Renal cortical epithelial cell (primary cell): ENCODE measurements at places on chromosomes 7 and 10. TPM values are rescaled to one million over a fixed set of nuclear protein-coding genes. Genes with fewer than 3 reads are reported as not detected.

PILRA gene
- total RNA-seq, result 0.35 and 2.0 TPM in 2 replicates

DNA sequence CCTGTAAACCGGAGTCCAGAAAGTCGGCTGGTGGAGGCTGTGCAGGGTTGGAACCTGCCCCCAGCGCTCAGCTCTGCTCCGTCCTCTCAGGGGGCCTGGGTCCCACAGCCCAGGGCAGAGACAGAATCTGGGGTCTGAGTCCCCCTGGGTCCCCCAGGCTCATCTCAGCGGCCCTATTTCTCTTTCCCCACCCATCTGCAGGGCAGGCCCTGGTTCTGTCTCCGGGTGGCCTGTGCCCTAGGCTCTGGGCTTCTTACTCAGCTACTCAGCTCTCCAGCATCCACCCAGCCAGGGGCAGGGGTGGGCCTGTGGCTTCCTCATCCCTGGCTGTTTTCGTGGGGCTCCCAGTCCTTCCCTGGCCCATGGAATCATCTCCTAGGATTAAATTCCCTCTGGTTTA is 183.4 kb downstream of the ADARB2 start:
- DNase-seq, result no peak

DNA sequence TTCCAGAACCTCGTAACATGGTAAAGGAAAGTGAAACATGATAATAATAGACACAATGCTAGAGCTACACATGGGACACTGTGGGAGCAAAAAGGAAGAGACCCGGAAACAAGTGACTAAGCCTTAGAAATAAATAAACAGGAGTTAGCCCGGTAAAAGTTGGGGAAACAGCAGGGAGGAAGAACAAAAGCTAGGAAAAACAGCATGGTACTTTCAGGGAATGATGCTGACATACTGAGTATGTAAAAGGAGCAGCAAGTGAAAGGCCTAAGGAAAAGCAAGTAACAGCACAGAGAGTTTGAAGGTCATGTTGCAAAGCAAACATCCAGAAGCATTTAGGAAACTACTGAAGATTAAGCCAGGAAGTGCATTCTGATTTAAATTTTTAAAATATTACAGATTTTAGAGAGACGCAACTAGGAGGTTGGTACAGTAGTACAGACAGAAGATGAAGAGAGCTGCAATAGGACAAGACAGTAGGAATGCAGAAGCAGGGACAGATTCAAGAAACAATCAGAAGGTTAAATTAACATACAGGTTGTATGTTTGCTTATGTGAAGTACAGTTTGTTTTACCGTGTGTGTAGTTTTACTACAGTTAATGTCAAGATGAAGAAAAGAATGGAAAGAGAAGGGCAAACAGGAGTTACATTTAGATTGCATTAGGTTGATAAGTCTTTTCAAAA is 63.7 kb downstream of the ARHGAP12 start:
- peak; percentile 20 for DNase-seq

DNA sequence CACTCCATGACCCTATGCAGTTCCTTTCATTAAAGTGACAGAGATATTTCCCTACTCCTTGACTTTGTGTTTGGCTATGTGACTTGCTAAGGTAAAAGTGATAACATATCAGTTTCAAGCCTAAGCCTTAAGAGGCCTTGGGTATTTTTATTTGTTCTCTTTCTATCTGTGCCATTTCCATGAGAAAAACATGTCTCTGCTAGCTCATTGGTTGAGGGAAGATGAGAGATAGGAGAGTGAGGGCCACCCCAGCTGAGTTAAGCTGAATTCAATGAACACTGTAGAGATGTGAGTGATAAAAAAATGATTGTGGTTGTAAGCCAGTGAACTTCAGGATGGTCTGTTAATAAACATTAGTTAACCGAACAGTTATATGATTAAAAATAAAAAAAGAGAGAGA is 13.4 kb downstream of the TASOR2 start:
- DNase-seq, result no peak

AMPH gene
- 0.17 TPM in 1 of 2 replicates, not detected in the other for total RNA-seq

- no peak for DNase-seq
These were observed 252.0 kb downstream of the ELMO1 start for GRCh38 chr7:37196676-37197075.

DNA sequence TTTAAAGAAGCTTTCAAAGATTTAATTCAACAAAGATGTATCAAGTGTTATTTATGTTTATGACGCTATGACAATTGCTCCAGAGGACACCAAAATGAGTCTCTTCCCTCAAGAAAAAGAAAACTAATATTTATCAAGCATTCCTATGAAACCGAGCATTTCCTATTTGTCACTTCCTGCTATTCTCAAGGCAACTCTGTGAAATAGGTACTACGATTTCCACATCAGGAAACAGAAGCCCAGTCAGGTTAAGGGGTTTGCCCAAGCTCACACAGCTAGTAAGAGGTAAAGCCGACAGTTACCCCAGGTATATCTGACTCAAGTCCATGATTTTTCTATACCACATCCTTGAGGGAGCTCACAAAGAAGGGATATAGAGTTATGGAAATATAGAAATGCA is 85.9 kb downstream of the TRIL start:
- DNase-seq, result peak; percentile 25

GRCh38 chr7:130943336-130943901 is 209.4 kb upstream of the KLF14 start:
- peak; percentile 72 for DNase-seq

DNA sequence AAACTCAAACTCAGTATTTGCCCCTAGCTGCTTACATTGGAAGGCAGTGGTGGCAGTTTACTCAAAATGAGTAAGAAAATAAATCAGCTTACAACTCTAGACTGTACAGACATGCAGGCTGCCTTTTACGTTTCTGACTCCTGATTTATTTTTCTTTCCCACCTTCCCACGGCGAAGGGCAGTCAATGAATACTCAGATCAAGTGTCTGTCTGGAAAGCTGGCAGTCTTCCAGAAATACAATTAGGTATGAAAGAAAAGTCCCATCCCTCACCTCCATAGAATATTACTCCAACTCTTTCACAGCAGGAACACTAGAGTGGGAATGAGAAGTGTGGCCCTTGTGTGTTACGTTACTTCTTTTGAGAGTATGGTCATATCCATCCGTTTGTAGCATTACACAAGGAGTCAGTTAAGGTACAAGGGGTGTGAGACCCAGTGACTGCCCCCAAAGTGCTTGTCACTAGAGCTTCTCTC is 1.3 kb upstream of the PAPSS2 start:
- DNase-seq, result peak; percentile 55

- no peak for DNase-seq
These were observed 53.6 kb downstream of the MINPP1 start for GRCh38 chr10:87558333-87558732.

GRCh38 chr10:21071001-21071673 is 174.0 kb upstream of the NEBL start:
- DNase-seq, result no peak

- DNase-seq, result no peak
These were observed 190.0 kb downstream of the CFTR start for GRCh38 chr7:117669818-117670217.

DNA sequence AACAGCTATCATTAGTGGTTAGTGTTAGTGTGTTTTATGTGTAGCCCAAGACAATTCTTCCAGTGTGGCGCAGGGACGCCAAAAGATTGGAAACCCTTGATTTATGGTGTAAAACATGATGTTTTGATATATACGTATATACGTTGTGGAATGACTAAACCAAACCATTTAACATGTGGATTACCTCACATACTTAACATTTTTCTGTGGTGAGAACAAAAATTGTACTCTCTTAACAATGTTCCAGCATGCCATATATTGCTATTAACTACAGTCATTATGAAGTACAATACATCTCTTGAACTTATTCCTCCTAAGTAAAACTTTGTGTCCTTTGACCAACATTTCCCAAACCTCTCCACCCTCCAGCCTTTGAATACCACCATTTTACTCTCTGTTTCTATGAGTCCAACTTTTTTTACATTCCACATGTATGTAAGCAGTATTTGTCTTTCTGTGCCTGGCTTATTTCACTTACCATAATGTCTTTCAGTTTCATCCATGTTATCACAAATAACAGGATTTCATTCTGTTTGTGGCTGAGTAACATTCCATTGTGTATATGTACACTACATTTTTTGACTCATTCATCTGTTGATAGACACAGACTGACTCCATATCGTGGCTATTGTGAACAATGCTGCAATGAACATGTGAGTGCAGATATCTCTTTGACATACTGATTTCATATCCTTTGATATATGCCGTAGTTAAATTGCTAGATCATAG is 42.2 kb upstream of the MAGI2 start:
- DNase-seq, result peak; percentile 14

DNA sequence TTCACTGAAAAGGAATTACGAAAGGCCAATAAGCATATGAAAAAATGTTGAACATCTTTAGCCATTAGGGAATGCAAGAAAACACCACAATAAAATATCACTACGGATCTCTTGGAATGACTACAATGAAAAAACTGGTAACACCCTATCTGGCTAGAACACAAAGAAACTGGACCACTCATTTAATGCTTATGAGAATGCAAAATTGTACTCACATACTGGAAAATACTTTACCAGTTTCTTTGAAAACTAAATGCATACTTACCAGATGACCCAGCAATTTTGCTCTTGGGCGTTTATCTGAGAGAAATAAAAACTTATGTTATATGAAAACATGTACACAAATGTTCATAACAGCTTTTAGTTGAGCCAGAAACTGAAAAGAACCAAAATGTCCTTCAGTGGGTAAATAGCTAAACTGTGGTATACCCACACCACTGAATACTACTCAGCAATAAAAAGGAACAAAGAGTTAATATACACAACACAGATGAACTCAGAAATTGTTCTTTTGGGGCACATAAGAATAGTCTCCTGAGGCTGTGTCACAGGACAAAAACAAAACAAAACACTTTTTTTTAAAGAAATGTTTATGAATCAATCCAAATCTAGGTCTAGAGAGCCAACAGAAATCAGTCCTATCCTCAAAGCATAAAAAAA is 23.5 kb downstream of the CNOT4 start:
- no peak for DNase-seq

TYW1 gene
- 15.6 and 28.2 TPM in 2 replicates for total RNA-seq

DNA sequence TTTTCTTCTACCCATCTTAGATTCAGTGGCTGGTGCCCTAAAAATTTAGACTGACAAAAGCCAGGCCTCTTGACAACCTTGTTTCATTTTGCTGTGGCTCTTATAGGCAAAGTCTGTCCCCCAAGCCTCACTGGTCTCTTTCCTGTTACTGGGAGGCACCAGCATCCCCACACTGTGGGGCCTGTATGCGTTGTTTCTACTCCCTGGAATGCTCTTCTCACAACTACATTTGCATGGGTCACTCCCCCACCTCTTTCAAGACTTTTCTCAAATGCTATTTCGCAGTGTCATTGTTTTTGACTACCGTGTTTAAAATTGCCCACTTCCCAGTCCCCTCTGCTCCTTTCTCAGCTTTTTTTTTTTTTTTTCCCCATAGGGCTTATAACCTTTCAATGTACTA is 108.7 kb upstream of the DGKB start:
- DNase-seq, result no peak

BTBD16 gene
- total RNA-seq, result 0.45 TPM in 1 of 2 replicates, not detected in the other

DNA sequence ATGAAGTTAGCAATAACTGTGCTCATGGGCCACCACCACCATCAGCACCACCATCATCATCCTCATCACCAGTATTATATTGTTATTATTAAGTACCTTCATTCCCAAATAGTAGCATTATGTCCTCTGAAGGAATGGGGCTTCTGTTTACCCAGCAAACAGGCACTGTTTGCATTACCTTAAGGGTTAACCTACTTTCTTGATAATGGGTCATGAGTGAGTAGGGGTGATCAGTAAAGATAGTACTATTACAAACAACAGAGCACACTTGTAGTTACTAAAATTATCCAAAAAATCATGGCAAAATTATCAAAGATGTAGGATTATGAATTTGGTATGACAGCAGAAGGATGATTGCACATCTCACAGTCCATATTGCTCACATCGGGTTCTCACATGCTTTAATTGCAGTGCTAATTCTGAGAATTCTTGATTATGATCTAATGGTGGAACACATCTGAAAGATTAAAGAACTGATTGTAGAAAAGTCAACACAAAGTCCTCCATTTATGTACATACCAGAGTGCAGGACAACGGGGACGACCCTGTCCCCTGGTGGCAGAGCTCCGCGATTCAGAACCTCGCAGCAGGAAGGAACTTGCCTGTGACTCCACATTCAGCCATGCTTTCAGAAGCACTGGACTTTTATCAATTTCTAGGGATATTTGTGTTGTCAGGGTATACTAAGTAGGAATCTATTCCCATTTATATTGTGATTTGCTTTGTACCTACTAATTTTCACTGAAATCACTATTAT is 31.0 kb downstream of the PDE1C start:
- DNase-seq, result no peak

DNA sequence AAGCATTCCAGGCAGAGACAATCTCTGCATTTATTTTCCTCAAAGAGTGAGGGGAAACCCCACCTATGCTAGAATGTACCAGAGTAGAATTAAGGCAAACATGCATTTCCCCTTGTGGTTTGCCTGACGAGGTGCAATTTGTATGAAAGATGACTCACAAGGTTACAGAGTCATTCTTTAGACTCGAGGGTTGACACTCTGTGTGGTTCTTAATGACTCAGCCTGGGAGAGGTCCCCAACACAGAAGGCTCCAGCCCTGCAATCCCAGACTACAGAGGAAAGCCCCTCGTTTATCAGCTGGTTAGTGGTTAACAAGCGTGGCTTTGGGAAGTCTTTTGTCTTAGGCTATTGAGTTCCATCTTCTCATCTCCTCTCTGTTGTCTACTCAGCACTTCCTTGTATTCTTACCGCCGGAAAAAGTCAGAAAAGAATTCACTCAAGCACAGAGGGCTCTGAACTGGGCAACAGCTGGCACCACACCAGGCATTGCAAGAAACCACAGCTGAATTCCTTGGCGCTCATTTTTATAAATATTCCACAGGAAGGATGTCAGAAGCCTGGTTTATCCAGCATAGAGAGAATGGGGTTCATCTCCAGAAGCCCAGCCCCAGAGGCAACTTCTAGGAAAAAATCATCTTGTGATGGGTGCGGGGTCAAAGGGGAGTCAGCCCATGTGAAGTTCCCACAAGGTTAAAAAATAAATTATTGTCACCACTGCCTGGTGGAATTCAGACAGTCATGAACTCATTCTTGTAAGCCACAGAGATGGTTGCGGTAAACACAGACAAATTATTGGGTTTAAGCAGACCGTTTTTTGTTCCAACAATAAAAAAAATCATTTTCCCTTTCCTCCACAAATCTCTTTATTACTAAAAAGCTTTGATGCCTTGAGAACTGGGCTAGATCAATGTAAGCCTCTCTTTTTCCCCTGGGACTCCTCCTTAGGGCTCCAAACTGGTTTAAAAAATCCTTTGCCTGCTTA is 24.5 kb upstream of the SVIL start:
- peak; percentile 100 for DNase-seq

- DNase-seq, result peak; percentile 93
These were observed 87.6 kb downstream of the XRCC2 start for GRCh38 chr7:152588350-152588749.

DNA sequence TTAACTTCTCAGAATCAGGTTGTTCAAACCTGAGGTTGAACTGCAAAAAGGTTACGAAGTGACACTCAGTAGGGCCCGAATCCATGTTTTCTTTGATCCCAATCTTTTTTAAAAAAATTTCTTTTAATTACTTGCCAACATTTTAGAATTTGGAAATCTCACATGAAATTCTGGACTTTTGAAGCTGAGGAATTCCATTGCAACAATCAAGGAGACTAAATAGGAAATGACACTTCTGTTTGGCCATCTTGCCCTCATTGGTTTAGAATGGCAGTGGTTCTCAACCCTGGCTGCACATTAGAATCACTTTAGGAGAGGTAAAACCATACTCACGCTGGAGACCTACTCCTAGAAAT is 471 bp upstream of the TOMM7 start:
- no peak for DNase-seq

GRCh38 chr7:19117091-19117869 is at the start of gene TWIST1:
Gene TWIST1 (minus strand): TSS chr7:19117636. CDS start chr7:19117321, 315 bp downstream.
- DNase-seq, result no peak

NOS3 gene
- total RNA-seq, result 0.15 and 0.35 TPM in 2 replicates
